Upper lobe of right lung (tissue), 1 donor: ENCODE measurements at places on chromosomes 12 and 14.

DNA sequence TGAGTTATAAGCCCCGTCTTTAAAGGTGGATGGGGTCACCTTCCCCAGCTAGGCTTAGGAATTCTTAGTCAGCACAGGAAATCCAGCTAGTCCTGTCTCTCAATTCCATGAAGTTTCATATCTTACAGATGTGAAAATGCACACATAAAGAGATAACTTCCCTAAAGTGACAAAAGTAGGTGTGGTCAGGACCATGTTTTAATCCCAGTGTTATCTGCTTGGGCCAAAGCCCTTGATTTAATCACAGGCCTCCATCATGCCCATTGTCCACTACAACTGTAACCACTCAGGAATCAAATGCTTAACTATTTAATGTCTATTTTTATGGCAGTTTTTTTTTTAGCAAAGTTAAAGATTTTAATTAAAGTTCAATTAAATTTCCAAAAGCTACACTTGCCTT, 194.4 kb upstream of the BTG1 start:
- DNase-seq, result no peak

GRCh38 chr14:54488646-54489317, at the start of gene GMFB:
Gene GMFB (minus strand): TSS chr14:54488980. CDS start chr14:54488927, 53 bp downstream.
- peak; percentile 96 for DNase-seq

GRCh38 chr14:106883218-106883692, 1356.9 kb downstream of the TMEM121 start:
- DNase-seq, result no peak

DNA sequence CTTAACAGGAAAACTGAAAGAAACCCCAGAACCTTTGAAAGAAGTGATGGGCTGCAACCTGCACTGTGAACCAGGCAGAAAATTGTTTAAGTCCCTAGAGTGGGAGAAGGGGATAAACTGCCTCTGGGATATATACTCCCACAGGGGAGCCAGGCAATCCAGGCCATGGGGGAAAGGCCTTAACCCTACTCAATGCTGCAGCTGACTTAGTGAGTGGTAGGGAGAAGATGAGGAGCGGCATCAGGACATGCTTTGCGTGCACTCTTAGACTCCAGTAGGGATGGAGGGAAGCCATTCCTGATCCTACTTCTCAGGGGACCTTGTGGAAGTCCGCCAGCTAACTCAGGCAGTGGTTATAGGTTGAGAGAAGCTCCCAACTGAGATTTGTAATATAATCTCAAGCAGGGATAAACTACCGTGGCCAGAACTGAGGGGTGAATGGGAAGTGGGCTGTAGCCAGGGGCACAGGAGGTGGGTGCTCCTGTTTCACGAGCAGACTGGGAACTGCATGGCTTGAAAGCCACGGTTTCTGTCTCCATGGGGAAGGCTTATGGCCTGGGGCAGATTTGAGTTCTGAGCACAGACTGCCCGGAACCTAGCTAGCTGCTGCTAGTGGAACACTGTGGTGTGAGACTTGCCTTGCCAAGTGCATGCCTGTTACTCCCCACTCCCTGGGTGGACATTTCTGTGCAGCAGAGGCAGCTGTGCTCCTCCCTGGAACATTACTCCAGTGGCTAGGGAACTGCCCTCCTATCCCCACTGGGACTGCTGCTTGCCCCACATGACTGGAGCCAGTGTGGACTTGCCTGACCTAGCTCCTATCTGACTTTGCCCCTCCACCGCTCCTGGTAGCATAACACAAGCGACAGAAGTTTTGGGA, 119.2 kb upstream of the SCAF11 start:
- no peak for DNase-seq

GRCh38 chr14:81400202-81400678, at the start of gene STON2:
Gene STON2 (minus strand): TSS chr14:81400324. CDS start chr14:81398382, 1,942 bp downstream.
- DNase-seq, result no peak

DNA sequence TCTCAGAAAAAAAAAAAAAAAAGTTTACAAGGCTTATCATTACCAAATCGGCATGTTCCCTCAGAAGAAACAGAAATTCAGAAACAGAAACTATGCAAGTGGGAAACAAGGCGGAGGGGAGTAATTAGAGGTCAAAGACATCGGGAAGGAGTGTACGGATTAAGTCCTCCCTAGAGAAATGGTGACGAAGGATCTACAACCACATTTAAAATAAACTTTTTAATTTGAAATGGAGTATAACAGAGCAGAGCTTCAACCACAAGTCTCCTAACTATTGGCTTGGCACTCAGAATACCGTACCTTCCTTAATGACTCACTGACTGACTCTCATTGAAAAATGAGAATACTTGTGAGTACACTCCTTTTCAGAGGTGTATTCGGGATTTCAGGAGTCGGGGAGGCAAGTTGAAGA, 908 bp downstream of the ENTPD5 start:
- no peak for DNase-seq

- DNase-seq, result peak; percentile 81
Measured at GRCh38 chr12:57621497-57622292, 10.5 kb downstream of the ARHGEF25 start.

GRCh38 chr12:1781772-1782171, 38.6 kb upstream of the LRTM2 start:
- no peak for DNase-seq

DNA sequence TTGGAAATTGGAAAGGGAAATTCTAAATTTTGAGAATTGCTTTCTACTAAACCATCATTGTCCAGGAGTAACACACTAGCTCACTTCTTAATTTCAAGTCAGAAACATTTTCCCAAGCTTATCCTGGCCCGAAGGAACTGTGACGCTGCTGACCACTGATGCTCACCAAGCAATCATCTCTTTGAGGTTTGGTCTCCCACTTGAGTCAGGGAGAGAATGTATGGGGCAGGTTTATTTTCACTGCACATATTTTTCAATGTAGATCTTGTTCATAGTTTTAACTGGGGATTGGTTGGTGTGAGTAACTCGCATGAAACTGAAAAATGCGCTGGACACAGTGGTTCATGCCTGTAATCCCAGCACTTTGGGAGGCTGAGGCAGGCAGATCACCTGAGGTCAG, 12.9 kb upstream of the RNASE10 start:
- no peak for DNase-seq

DNA sequence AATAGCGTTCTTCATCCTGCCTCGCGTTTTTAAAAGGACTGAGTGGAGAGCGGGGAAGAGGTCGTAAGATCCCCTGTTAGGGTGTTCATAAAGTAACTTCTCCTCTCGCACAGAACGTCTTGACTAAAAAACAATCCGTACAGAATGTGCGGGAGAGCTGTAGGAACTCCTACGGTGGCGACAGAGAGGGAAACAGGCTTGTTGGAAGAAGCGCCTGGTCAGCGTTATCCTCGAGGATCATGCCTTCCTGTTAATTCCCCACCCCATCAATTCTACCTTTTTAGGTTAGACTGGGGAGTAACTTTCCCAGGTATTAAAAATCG, 399 bp upstream of the WASHC4 start:
- DNase-seq, result no peak

GRCh38 chr12:119807380-119807779, 69.7 kb downstream of the CIT start:
- DNase-seq, result no peak

DNA sequence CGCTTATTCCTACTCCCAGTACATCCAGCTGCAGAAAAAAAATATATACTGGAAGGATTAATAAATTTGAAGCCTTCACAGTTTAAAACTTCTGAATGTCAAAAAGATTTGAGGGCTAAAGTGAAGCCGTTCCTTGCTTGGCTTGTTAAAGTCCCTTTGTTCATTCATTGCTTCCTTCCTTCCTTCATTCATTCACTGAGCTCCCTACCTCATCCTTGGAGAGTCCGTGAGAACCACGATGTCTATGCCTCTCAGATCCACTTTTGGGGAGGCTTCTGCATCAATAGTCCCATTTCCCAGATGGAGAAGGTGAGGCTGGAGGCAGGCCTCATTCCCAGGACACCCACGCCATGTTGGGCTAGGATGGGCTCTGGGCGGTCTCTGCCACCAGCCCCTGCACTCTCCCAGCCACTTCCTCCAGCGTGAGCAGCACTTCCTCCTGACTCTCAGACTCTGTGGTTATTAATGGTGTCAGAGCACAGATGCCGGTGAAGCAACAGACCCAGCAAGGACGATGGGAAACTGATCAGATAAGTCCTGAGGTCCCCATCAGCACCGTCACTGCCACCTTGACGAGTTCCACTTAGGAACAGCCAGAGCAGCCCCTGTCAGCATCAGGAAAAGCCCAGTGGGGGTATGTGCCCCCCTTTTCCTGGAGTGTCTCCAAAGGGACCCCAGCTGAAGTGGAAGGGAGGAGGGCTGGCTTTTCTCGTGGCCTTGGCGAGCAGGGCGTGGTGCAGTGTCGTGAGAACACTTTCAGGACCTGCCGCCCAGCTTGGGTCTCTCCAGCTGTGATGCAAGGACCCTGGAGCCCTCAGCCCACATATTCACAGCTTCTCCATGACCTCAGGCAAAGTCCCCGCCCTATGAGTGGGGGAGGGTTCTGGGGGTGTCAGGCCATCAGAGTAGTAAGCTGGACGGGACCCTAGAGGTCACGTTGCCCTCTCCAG, 21.2 kb downstream of the ASB2 start:
- peak; percentile 79 for DNase-seq

- no peak for DNase-seq
Measured at GRCh38 chr12:55842681-55843429, at the start of gene MMP19. Gene MMP19 (minus strand): TSS chr12:55842936. CDS start chr12:55842830, 106 bp downstream.

DNA sequence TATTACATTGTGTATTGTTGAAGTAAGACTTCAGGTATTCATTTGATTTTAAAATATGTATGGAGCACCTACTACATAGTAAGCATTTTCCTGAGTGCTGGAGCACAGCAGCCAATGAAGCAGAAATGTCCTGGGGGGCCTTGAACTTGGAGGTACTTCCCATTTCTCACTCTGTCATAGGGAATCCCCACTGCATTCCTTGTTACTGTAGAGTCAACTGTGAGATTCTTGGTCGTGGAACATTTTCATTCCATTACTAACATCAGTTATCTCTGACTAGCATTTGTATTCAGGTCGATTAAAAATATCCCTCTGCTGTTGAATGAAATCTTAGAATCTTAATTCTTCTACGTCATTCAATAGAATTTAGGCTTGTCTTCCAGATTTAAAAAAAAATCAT, 66.7 kb downstream of the PDE3A start:
- no peak for DNase-seq

DNA sequence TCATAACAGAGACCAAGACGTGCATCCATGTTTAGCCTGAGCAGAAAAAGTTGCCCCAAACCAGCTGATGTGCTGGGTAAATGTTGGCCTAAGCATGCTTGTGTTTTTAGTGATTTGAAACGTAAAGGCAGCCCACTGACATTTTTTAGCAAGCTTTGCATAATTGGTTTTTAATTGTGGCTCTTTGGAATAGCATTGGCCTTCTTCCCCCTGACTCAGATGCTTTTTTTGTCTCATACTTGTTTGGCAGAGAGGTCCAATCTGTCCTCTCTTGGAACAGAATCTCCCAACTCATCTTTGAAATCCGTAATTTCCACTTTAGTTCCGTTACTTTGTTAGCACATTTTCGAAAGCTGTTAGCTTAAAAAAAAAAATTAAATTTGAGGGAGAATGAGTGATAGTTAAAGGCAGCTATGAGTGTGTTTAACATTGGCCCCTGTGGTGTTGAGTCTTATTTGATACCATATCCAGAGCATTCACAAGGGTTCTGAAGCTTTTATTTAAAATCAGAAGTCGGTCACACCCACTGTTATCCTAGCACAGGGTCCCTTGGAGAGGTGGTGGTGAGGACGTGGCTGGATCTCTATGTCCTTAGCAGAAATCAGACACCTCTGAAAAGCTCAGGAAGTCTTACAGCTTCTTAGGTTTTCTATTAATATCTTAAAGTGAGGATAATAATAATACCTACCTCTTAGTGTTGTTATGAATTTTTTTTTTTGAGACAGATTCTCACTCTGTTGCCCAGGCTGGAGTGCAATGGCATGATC, 15.6 kb downstream of the JDP2 start:
- DNase-seq, result no peak

- DNase-seq, result no peak
Measured at GRCh38 chr12:92492291-92492690, 210.5 kb upstream of the PLEKHG7 start.
